Stimulated activated CD8-positive, alpha-beta memory T cell treated with anti-CD3 and anti-CD28 coated beads, Interleukin-7, amount 100 ng/mL, for 4 hours (primary cell): ENCODE measurements at places on chromosomes 12 and 14.

GRCh38 chr12:72141381-72141780 is 130.8 kb upstream of the TRHDE start:
- DNase-seq, result no peak

DNA sequence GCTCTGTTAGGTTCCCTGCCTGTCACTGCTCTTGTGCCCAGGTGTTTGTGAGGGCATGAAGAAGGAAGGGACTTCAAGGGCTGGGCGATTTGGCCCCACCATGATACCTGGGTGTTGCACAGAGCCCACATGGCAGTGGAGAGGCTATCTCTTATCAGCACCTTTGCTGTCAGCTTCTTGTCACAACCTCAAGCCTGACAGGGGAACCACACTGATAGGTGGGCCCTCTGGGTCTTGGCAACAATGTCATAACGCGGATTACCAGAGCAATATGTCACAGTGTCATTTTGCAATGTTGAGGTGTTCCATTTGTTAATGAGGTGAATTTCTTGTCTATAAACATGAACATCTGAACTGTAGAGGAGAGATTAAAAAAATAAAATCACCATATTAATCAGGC is 22.9 kb upstream of the CACNA1C start:
- DNase-seq, result no peak

DNA sequence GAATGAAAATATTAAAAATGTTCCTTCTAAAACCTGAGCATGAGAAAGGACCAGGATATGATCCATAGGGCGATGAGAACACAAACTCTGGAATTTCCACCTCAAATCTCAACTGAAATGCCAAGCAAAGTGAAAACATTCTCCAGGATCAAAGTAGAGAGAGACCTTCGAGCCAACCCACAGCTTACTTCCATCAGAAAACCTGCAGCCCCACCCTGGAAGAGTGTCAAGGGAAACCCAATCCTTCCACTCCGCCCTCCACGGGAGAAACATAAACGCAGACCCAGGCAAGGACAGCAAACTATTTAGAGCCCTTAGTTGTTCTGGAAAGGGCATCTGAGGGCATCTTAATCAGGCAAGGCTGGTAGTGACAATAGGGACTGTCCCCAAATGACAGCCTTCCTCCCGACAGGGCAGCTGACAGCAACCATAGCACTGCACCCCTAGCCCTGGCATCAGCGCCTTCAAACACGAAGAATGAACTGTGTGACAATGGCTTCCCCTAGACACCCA is 21.8 kb downstream of the SLC15A4 start:
- no peak for DNase-seq

DNA sequence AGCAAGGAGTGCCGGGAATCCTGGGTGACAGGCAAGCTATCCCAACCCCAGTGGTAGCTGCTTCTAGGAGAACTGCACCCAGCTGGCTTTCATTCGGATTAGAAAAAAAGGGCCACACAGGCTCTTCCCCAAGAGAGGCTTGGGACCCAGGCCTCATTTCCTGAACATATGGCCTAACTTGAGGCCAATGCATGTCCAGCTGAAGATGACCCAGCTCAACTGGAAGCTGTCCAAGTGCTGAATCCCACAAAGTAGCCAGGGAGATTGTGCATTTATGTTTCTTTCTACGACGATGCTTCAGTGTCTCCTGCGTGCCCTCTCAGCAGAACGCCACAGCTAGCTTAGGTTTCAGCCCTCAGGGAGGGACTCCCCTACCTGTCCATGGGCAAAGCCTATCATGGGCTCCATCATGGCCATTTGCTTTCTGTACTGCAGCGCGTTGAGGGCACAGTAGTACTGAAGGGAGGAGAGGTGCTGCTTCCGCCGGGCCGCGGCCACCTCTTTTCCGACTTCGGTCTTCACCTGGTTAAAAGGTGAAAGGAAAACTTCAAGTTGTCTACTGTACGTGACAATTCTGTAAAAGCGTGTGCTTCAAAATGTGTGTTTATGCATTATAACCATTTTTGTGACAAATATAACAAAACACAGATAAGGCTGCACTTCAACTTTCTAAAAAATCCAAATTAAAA is 29.1 kb downstream of the APPL2 start:
- DNase-seq, result no peak

DNA sequence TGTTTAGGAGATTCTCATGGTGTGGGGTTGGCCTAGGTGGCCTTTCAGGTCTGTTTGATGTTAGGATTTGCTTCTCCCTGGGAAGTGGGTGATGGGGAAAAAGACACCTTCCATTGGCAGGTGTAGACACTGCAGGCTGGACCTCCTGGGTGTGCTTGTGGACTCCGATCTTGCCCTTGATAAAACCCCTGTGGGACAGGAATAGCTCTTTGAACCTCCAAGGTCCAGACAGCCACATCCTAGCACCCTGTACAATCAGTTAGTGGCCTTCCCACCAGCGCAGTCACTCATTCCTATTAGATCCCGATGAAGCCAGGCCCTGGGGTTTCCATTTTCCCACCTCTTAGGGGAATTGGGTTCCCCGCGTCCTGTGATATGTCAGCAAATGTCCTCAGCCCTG is 28.5 kb downstream of the MEG3 start:
- no peak for DNase-seq

DNA sequence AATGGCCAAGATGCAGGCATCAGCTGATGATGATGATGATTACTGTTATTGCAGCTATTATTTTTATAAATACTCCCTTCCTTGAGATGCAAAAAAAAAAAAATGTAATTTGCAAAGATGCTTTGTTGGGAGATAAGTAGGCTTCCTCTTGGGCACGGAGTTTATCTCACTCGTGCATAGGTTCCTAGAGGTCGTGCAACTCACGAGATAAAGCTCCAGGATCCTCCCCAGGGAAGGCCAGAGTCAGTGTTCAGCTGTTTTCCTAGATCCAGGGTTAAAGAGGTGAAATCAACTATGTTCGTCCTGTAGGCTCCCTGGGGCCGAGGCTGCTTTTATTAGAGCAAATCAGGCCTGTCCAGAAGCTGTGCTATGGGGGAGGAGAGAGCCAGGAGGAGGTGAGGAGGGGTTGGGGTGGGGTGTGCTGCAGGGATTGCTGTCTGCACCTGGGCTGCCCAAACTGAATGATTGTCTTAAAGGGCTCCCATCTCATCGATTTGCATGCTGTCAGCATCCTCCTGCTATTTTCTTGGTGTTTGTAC is 270.3 kb downstream of the NRXN3 start:
- DNase-seq, result no peak

DNA sequence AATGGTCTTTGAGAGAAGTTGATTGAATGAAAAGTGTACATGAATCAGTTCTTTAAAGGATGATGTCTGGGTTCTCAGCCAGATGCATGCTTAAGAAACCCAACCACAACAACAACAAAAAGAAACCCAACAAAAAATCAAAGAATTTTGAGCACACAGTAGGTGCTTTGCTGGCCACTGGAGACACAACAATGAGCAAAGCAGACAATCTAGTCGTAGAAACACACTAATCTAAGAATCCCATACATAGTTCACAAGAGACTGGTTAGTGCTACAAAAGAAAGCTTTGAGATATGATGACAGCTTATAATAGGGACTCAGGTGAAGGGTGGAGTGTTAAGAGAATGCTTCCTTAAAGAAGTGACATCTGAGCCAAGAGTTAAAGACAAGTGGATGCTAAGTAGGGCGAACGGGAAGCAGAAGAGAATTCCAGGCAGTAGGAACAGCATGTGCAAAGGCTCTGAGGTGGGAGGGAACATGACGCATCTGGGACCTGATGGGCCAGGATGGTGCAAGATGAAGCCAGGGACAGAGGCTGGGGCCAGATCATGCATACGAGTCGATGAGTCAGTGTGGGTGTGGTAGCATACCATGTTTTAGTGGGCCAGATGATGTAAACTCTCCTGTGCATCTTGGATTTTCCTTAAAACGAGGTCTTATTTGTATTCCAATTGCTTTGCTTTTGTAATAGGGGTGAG is 4.6 kb upstream of the HIP1R start:
- DNase-seq, result no peak

GRCh38 chr12:130435331-130435730 is 97.6 kb downstream of the PIWIL1 start:
- DNase-seq, result no peak

DNA sequence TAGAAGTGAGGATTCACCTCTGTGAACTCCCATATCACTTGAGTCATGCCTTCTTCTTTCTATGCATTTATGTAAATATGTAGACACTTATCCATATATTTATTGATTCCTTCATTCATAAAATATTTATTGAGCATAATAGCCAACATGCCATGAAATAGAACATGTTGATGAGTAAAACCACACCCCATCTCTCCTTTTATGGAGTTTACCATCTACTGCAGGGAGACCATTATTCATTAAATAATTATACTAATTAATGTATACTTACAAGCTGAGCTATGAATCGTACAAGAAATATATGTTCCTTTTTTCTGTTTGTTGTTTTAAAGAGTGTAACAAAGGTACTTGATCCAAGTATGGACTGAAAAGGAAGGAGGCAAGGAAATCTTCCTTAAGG is 17.4 kb upstream of the IGF1 start:
- DNase-seq, result no peak
